ENCODE measurements at places on chromosomes 5 and 9.

DNA sequence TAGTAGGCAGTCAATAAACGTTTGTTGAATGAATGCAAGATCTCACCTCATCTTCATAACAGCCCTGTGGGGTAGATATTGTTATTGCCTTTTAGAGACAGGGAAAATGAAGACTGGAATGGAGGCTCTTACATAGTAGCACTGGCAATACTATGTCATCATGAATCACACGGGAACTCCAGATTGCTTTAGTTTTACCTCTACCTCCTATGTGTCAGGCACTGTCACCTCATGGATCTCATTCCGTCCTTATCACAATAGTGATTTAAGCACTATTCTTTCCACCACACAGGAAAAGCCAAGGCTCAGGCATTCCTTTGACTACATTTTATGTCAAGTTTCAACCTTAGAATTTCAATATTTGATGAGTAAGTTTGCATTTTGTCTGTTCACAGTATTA is 2.9 kb upstream of the EPB41L4B start:
- DNase-seq, result no peak

DNA sequence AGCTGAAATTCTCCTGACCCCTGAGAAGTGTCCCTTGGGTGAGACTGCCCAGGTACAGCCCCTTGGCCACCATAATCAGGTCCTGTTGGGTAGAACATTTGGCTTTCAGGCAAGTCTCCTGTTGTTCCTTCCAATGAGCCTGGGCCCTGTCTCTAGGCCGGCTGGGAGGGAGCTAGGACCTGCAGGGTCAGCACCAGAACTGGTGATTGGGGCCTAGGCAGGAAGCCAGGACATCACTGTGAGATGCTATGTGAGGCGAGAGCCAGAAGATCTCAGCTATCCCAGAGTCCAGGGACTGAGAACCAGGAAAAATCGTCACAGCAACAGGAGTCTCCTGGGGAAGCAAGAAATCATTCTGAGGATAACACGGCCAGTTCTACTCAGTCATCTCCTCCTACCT is 51.5 kb downstream of the PCDH1 start:
- no peak for DNase-seq

- no peak for DNase-seq
Observed at GRCh38 chr5:33964132-33964700, 20.3 kb downstream of the SLC45A2 start.

DNA sequence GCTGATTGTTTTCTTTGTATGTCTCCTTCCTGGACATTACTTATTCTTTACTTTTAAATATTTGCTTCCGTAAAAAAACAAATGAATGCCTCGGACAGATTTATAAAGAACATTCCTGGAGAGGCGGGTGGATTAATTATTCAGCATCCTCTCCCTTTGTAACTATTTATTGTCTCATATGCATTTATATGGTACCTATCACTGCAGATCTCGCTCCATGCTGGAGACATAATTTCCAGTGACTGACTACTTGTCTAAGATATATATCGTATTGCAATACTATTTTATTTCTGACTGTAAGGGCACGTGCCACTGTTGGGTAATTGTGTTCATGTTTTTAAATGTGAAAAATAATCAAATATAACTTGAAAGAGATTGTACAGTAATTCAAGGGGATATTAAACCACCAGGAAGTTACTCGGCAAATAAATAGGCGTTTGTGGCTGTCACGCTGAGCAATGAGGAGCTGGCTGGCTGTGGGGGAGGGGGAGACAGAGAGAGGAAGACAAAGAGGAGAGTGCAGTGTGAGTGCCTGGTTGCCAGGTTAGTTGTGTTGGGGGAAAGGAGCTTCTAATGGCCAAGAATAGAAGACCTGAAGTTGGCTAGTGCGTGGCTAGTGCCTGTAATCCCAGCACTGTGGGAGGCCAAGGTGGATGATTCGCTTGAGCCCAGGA is 131.8 kb upstream of the GABRP start:
- DNase-seq, result no peak

GRCh38 chr9:70028287-70028686 is 15.4 kb upstream of the MAMDC2 start:
- DNase-seq, result no peak

DNA sequence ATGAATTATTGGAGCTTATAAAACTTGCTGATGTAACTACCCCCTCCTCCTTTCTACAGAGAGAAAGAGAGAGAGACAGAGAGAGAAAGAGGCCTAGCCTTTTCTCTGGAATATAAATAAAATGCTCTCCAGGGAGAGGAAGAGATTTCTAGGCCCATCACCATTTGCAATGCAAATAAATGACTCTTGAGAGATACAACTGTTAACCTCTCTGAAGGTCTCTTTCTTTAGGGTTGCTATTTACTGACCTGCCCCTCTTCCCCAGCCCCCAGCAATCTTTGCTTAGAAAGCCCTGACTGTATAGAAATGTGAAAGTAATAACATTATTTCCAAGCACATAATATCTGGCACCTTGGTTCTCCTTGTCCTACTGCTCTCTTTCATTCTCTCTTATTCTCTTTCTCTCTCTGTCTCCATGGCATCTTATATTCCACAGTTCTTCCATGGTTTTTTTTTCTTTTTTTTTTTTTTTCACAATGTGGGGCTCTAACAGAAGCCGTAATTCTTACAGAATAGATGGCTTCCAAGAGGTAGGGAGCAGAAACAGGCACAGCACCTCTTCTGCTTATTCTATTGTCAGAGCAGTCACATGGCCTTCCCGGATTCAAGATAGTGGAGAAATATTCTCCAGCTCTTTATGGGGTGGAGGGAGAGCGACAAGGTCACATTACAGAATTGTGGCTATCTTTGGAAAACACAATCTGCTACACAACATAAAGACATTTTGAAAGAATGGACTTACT is 1087.9 kb upstream of the NUDT12 start:
- DNase-seq, result no peak

Measured in stimulated activated CD8-positive, alpha-beta memory T cell treated with anti-CD3 and anti-CD28 coated beads, Interleukin-4, amount 100 ng/mL, for 4 hours (primary cell).